Stimulated activated CD8-positive, alpha-beta memory T cell treated with anti-CD3 and anti-CD28 coated beads, Interleukin-4, amount 100 ng/mL, for 1 hour (primary cell): ENCODE measurements at places on chromosomes 2 and 18.

DNA sequence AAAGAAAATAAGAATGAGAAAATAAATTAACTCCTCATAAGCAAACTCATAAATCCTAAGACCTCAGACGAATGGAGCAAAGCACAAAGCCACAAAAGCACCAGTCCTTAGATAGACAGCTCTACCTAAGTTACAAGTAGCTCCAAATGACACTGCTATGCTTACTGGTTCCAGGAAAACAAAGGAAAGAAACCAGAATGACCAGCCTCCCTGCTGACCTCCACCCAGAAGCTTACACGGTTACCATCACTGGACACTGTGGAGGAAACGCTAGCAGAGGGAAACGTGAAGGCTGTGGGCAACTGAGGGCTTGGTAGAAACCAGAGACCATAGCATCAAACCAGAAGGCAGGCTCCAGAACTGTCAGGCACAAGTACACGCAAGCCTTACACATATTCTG lies 67.8 kb downstream of the STK39 start:
- no peak for DNase-seq

DNA sequence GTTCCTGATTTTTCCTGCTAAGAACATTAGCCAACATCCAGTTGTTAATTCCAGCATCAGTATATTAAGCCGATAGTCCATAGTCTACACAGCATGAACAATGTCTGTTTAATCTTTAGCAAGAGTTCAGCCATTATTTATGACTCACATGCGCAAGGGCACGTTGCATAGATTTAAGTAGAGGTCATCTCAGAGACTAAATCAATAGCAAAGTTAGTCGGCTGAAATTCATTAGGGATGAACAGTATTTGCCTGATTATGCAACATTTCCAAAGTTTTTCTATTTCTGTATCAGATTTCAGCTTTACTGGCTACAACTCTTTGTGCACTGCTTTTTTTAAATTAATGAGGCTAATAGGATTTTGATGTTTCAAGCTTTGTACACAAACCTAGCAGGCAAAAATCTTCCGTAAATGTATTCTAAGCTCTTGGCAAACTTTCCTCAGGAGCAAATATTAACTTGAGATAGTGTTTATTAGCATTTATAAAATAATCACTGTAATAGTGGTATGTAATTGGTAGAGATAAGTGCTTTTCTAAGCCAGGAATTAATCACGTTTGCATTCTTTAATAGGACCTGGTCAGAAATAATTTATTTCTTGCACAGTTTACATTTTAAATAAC lies 578.7 kb upstream of the ID2 start:
- DNase-seq: no peak

DNA sequence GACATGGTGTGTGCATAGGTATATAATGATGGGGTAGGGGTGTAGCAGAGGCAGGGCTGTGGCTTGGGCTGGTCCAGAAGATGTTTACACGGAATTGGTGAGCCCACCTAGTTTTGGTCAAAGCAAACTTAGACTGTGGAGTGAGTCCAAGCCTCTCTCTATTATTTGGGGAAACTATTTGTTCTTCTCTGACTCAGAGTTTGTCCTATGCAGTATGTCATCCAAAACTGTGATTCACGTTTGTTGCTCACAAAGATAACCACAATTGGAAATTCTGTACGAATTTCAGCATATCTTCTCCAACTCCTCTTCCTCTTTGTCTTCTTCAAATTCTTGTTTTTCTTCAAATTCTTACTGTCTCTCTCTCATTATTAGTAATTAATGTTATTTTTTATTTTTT lies 292.9 kb downstream of the XIRP2 start:
- DNase-seq: no peak

GRCh38 chr2:144014103-144014502 lies 505.8 kb downstream of the ZEB2 start:
- no peak for DNase-seq

GRCh38 chr2:27715318-27716210 lies 51.9 kb downstream of the SLC4A1AP start:
- no peak for DNase-seq

- DNase-seq: no peak
Observed at GRCh38 chr2:48332286-48332685, 197.7 kb upstream of the STON1 start.
